ENCODE measurements at places on chromosomes 16 and 17. TPM values are rescaled to one million over a fixed set of nuclear protein-coding genes. Genes with fewer than 3 reads are reported as not detected.

The GCGR gene
- total RNA-seq = not detected

The TBC1D3G gene
- total RNA-seq = not detected

The ANKS4B gene
- total RNA-seq = not detected

The CCDC40 gene
- 1.8 TPM for total RNA-seq

The KRTAP4-9 gene
- not detected for total RNA-seq

The KCNJ12 gene
- under 0.01 TPM for total RNA-seq

The KRT39 gene
- 0.12 TPM for total RNA-seq

The TMIGD1 gene
- total RNA-seq = not detected

The ZNF768 gene
- total RNA-seq = 10.3 TPM

The TP53TG3B gene
- total RNA-seq = 0.08 TPM

The ABCA8 gene
- 85.5 TPM for total RNA-seq

The RNF222 gene
- total RNA-seq = not detected

The NAGS gene
- 0.98 TPM for total RNA-seq

The HOXB1 gene
- total RNA-seq = not detected

The CES4A gene
- 3.3 TPM for total RNA-seq

The CTRL gene
- total RNA-seq = 0.38 TPM

The ITGB4 gene
- total RNA-seq = 0.23 TPM

The NUDT21 gene
- total RNA-seq = 51.2 TPM

The CCNF gene
- total RNA-seq = 9.0 TPM

The PABPN1L gene
- not detected for total RNA-seq

The CA5A gene
- not detected for total RNA-seq

The NUPR1 gene
- total RNA-seq = 43.7 TPM

The ANKRD40CL gene
- not detected for total RNA-seq

The TBX21 gene
- not detected for total RNA-seq

The LRRC37A gene
- 0.70 TPM for total RNA-seq

The CNTNAP1 gene
- total RNA-seq = 26.6 TPM
